ENCODE measurements at places on chromosomes 13 and 19.

GRCh38 chr13:39685652-39686051, 30.2 kb downstream of the COG6 start:
- DNase-seq, result no peak

DNA sequence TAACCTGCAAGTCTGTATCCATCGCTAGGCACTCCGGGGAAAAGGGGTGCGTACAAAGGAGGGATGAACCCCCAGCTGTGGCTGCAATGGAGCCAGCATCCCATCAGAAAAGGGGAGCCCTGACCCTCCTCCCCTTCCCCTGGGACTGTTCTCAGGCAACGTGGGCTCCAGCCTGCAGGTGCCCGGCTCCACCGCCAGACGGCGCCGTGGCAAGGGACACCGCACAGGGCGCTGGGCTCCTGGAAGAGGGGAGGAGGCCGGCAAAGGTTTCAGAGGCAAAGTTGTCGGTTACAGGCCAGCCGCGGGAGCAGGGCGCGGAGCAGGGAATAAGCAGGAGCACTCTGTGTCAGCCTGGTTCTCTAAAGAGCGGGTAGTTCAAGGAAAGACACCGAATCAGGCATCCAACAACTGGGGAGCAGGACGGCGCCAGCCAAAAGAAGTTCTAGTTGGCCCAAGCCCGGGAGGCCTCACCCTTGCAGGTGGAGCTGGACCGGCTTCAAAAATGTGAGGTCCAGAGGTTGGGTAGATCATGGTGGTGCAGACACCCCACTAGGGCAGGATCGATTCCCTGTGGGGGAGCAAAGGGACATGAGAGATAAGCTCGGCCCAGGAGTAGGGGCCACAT, 53.0 kb upstream of the ATP12A start:
- no peak for DNase-seq

GRCh38 chr19:5897189-5897969, 6.2 kb downstream of the NDUFA11 start:
- no peak for DNase-seq

DNA sequence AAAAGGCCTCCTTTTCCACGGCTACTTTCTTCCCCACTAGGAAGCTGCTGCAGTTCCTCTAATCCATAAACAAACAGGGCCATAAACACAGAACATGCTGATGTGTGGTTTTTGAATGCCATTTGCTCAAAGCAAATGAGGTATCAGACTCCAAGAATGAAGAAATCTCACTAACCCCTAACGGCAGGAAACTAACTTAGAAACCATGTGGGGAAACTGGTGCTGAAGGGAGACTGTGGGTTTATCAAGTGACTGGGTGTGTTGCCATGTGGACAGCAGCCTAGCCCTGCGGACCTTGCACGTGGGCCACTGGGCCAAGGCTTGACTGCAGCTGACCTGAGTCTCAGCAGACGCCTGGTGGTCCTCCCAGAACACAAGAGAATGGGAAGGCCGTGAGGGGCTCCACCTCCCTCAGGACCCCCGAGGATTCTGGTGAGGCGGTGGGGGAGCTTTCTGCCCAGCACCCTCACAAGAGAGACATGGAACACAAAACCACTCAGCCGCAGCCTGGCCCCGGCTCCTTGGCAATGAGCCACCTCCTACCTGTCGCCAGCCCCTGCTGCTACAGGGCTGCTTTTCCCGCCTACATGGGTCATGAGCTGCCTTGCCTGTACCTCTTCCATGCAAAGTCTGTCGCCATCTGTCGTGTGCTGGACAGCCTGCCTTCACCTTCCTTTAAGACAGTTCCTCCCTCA, 10.6 kb downstream of the SLC15A1 start:
- DNase-seq, result no peak

GRCh38 chr19:13610039-13610691, 103.9 kb upstream of the CACNA1A start:
- DNase-seq, result no peak

DNA sequence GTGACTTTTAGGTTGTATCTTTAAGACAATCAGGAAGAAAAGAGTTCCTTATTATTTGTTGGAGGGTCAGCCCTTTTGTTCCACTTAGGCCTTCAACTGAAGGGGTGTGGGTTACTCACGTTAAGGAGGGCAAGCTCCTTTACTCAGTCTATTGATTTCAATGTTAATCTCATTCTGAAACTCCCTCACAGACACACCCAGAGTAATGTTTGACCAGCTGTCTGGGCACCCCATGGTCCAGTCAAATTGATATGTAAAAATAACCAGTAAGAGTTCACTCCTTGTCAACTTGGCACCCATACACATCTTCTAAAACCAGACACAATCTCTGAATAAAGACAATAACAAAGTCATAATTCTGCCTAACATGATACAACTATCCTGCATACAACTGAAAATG, 292.9 kb downstream of the KLF5 start:
- no peak for DNase-seq

- no peak for DNase-seq
Observed at GRCh38 chr13:102326381-102327118, 75.3 kb downstream of the FGF14 start.

DNA sequence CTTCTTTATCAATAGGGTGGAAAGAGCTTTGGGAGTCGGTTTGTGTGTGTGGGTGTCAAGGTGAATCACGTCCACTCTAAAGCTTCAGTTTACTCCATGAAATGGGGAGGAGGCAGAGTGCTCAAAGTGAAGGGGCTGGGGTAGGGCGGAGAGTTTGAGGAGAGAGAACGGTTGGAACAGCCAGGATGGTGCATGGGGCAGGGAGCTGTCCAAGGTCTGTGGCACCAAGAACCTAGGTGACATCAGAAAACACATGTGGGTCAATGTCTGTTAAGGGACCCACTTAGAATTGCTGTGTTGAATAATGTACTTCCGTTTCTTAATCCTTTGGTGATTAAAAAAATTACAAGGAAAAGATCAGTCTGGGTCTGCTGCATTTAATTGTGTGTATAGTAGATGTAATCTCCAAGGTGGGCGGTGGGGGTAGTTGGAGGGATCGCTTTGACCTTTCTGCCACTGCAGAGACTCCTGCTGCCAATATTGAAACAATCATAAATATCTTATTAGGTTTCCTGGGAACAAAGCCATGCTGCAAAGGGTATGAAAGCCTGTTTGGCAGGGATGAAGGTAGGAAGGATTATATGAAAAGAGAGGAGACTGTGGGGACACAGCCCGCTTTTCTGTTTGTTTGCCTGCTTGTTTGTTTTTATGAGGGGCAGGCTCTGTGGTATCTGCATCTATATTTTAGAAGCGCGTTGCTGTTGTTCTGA, 122.3 kb downstream of the ATP8A2 start:
- DNase-seq, result no peak

- DNase-seq, result no peak
Observed at GRCh38 chr13:79648191-79648590, 167.2 kb downstream of the NDFIP2 start.

GRCh38 chr13:110352735-110353134, 45.7 kb downstream of the COL4A2 start:
- no peak for DNase-seq

GRCh38 chr19:10892256-10892655, 20.9 kb downstream of the CARM1 start:
- no peak for DNase-seq

DNA sequence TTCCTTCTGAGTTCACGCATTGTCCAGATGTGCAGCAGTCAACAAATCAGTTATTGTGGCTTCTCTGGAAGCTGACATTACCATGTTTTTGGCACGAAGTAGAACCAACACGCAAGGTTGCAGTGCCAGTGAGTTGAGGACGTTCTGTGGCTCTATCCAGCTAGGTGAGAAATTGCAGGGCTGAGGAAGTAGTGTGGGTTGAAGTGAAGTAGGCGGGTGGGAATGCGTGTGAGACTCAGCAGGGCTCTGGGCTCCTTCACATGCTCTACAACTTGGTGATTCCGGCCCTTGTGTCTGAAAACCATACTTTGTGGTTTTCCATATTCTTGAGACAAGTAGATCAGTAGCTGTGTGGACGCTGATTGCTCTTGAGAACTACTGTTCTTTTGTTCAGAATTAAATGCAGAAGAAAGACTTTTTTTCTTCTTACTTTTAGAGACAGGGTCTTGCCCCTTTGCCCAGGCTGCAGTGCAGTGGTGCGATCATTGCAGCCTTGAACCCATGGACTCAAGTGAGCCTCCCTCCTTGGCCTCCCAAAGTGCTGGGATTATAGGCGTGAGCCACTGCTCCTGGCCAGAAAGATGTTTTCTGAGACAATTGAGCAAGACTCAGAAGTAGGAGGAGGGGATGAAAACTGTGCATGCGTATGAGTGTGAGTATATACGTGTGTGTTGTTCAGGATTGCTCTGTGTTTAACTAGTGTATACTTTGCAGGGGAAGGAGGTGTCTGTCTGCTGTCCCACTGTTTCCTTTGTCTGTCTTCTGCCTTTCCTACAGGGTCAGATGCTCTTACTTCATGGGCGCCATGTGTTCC, 46.2 kb downstream of the GATAD2A start:
- no peak for DNase-seq

DNA sequence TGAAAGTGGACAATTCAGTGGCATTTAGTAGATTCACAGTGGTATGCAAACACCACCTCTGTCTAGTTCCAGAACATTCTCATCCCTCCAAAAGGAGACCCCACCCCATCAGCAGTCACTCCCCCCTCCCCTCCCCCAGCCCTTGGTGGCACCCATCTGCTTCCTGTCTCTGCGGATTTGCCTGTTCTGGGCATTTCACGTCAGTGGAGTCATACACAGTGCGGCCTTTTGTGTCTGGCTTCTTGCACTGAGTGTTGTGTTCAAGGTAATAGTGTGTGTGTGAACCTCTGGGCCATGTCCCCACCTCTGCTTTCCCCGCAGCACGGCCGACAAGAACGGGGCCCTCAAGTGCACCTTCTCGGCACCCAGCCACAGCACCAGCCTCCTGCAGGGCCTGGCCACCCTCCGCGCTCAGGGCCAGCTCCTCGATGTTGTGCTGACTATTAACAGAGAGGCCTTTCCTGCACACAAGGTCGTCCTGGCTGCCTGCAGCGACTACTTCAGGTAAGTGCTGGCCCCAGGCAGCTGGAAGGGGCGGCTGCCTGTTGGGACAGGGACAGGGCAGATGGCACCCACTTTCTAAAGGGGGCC, 19.4 kb upstream of the CRTC1 start:
- DNase-seq, result no peak

- DNase-seq, result no peak
Observed at GRCh38 chr13:46654951-46655350, 102.0 kb downstream of the LRCH1 start.

- no peak for DNase-seq
Observed at GRCh38 chr13:65966991-65967451, 1263.1 kb downstream of the PCDH9 start.

GRCh38 chr13:66992183-66992582, 238.0 kb downstream of the PCDH9 start:
- no peak for DNase-seq

GRCh38 chr13:31515427-31515826, 223.9 kb upstream of the RXFP2 start:
- DNase-seq, result no peak

DNA sequence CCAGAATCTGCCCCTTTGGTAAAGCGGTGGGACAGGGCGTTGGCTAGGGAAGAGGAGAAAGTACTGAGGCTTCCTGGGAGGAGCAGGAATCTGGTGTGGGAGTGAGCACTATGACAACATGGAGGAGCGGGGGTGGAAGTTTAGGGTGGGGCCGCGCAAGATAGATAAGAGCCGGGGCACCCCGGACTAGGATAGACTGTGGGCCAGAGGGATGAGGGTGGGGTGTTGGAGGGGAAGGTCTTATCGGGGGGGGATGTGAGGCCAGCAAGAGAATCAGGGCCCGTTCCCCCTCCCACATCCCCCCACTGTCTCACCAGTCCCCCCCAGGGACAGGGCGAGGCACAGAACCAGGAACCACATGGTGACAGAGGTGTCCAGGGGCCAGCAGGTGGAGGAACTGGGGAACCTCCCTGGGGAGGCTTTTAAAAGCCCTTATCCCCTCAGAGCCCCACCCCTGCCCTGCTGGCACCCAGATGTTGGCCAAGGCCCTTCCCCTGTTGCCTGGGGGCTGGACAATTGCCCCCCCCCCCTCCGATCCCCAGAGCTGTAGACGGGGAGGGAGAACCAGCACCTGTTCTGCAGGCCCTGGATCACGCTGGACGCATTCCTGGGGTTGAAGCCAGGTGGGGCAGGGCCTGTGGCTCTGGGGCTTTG, at the start of gene KLK1:
Gene KLK1 (minus strand): TSS at position 399 of the 654 bp plus-strand sequence. CDS start 39 bp downstream, at position 360.
- DNase-seq, result no peak

DNA sequence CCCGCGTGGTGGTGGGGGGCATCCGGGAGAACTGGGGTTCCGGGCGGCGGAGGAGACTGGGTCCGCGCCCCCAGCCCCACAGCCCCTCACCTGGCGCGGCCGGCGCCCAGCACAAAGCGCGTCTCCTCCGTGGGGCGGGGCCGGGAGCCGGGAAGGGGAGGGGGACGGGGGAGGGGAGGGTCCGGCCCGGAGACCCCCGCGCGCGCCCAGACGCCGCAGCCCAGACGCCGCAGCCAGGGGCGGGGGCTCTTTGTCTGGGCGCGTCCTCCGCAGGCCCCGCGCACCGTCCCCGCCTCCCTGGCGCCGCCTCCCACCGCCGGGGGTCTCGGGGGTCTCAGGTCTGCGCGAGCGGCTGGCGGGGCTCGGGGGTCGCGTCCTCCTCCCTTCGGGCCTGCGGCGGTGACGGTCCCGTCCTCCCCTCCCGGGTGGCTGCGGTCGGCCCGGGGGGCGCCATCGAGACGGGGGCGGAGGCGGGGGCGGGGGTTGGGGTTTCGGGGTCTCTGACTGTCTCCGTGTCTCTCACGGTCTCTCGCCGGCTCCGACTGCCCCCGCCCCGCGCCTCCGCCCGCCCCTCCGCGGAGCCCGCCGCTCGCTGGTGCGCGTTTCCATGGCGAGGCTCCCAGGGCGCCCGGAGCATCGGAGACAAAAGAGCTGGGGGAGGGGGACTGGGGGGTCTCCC, at the start of gene PLPPR3:
Gene PLPPR3 (minus strand): TSS at position 131 of the 679 bp plus-strand sequence. CDS start 396 bp downstream, outside the sequence.
- DNase-seq, result no peak

- no peak for DNase-seq
Observed at GRCh38 chr13:20984879-20985278, 76.5 kb downstream of the LATS2 start.

GRCh38 chr19:39264306-39265290, 3.6 kb upstream of the IFNL2 start:
- no peak for DNase-seq

DNA sequence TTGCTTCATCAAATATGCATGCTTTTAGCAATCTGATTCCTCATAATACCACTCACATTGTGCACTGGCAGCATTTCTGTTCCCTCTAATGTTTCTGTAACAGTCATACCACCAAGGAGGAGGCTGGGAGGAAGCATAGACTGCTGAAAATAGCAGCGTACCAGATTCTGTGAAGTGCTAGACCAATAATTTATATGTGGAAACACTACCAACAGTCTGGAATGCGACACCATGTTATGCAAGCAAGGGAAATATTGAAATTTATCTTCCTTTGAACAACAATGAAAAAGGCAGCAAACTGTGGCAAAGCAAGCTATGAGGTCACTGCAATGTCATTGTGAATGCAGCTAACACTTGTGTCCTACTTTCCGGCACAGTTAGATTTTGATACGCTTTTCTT, 1388.0 kb downstream of the EFNB2 start:
- no peak for DNase-seq

GRCh38 chr19:48685583-48685982, 10.2 kb upstream of the FUT2 start:
- DNase-seq, result no peak

DNA sequence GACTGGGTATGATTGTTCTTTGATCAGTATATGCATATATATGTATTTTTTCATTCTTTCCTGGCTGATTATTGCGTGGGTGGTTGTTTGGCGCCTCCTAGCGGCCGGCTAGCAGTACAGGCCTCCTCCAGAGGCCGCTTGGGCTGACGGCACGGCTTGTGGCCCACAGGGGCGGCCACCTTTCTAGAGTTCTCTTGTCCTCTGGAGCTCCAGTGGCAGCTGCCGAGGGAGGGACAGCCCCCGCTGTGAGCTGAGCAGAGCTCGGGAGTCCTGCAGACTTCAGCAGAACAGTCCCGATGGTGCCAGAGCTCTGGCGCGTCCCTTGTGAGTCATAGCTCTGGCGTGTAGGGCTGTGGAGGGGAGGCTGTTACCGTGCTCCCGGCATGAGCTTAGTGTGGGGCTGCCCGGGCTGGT, 22.5 kb upstream of the ZNF429 start:
- peak; percentile 17 for DNase-seq

Measured in activated naive CD4-positive, alpha-beta T cell (primary cell).